ENCODE measurements at places on chromosomes 6 and 20. TPM values are rescaled to one million over a fixed set of nuclear protein-coding genes. Genes with fewer than 3 reads are reported as not detected.

Gene ARMC12
- total RNA-seq = not detected

DNA sequence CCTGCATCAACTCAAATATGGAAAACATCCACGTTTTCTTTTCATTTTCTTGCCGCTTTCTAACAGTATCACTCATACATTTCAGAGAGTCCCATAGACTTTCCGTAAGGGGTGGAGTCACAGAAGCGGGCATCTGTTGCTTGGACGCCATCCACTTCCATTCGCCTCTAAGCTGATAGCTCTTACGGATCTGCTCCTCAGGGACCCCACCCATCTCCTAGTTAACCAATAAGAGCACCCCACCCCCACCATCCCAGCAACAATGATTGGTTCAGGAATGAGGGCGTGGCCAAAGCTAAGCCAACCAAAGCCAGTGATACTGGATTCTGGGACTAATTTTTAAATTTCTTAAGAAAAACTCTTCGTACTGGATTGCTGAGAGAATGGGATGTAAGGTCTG, 42.4 kb downstream of the SLC2A10 start:
- DNase-seq = peak; percentile 19

Gene SIRPD
- total RNA-seq = not detected

Gene FAM209B
- total RNA-seq = not detected

GRCh38 chr6:126821706-126822105, 296.8 kb upstream of the RSPO3 start:
- no peak for DNase-seq

DNA sequence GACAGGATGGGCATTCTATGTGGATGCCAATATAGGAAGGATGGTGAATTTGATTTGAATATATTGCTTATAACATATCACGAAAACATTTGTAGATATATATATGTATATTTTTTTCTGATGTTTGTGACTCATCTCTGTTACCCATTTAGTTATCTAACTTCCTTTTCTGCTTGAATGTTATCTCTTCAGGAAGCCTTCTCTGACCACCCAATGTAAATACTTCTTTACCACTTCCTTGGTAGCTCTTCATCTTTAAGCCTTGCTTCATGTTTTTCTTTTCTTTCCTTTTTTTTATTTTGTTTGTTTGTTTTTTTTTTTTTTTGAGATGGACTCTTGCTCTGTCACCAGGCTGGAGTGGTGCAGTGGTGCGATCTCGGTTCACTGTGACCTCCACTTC, 260.5 kb upstream of the EPHA7 start:
- no peak for DNase-seq

DNA sequence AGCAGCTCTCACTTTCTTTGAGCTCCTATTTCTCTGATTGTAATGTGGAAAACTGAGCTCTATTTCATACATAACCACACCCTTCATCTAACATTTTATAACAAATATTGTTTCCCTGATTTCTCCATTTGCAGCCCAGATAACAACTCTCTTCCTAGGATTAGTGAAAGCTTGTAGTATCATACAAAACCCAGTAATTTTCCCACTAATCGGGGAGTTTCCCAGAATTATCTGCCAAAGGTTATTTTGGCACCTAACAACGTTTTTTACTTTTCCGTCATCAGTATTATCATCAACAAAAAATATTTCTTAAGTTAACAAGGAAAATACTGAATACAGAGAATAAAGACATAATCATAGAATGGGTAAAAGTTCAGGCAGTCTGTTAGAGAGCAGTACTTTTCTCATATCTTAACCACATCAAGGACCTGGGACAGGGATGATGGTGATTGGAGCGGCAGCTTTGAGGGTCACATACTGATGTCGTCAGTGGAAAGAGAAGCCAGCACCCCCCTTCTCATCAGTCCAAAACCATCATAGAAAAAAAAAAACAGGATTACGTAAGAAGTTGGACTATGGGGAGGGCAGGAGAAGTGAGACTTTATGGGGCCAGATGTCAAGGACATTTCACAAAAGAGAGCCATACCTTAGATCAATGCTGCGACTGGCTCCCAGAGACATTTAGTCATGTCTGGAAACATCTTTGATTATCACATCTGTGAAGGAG, 166.1 kb upstream of the TNFAIP3 start:
- DNase-seq = no peak

- no peak for DNase-seq
These were observed 86.8 kb downstream of the ARHGAP18 start for GRCh38 chr6:129623008-129623732.

Gene TBXT
- total RNA-seq = not detected

Gene ZC2HC1B
- total RNA-seq = not detected
